Activated T-helper 1 cell treated with Interleukin-2 at 50 U/mL for 16 hours (primary cell): ENCODE measurements at places on chromosomes 12 and 14.

GRCh38 chr12:107704041-107704440, 18.4 kb downstream of the PWP1 start:
- no peak for DNase-seq

GRCh38 chr12:71442567-71442931, 3.0 kb downstream of the LGR5 start:
- DNase-seq = no peak

- no peak for DNase-seq
These were observed 9.7 kb downstream of the NFATC4 start for GRCh38 chr14:24377657-24378056.

DNA sequence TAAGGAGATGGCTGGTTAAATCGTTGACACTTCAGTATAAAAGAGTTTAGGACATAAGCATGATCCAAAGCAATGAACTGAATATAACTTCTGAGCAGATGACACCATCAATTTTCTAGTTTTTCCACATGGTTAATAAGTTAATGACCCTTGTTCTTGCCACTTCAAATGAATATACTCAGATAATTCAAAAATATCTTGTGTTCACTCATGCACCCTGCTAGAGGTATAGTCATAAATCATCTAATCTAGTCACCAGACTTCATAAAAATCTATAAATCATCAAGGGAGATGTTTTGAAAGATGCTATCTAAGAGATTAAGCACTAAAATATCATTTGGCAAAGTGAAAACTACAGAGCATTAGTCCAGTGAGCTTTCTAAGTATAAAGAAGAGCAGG, 131.9 kb downstream of the MDGA2 start:
- DNase-seq = no peak

DNA sequence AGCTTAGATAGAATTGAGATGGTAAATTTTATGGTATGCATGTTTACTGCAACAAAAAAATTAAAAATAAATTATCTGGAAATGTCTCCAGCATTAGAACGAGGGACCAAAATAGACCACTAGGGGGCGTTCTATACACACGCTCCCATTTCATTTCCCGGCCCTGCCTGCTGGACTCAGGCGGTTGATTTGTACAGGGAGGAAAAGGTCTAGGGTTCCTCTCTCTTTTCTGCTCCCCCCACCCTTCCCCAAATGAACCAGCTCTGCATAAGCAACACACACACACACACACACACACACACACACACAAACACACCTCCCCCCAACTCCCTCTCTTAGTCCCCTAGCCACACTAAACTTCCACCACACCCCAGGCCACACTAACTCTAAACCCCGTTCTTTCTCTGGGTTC, 7.8 kb upstream of the DTX1 start:
- peak; percentile 33 for DNase-seq

GRCh38 chr12:99914206-99914605, 70.5 kb downstream of the ANKS1B start:
- DNase-seq = no peak

GRCh38 chr12:32208355-32208754, 101.7 kb downstream of the BICD1 start:
- DNase-seq = no peak

GRCh38 chr14:98564006-98564405, 708.0 kb downstream of the BCL11B start:
- no peak for DNase-seq

DNA sequence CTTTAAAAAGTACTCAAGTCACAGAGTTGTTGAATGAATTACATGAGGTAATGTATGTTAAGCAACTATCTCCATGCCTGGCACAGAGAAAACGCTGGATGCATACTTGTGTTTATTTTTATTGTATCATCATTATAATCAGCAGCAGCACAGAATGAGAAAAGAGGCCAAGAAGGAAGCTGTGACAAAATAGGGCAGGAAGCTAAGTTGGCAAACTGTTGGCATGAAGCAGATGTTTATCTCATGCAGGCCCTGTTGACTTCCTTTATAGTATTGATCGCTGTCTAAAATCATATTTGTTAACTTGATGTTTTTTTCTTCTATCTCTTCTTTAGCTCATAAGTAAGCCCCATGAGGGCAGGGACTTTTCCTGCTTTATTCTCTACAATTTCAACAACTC, 466.6 kb downstream of the TRHDE start:
- no peak for DNase-seq

- DNase-seq = no peak
These were observed 193.5 kb upstream of the CNOT2 start for GRCh38 chr12:70049596-70050360.

GRCh38 chr12:90677552-90677951, 277.4 kb downstream of the CCER1 start:
- DNase-seq = no peak

- DNase-seq = no peak
These were observed 4.6 kb upstream of the SELPLG start for GRCh38 chr12:108638141-108638827.

GRCh38 chr12:110647631-110648040, 33.7 kb downstream of the TCTN1 start:
- DNase-seq = no peak

DNA sequence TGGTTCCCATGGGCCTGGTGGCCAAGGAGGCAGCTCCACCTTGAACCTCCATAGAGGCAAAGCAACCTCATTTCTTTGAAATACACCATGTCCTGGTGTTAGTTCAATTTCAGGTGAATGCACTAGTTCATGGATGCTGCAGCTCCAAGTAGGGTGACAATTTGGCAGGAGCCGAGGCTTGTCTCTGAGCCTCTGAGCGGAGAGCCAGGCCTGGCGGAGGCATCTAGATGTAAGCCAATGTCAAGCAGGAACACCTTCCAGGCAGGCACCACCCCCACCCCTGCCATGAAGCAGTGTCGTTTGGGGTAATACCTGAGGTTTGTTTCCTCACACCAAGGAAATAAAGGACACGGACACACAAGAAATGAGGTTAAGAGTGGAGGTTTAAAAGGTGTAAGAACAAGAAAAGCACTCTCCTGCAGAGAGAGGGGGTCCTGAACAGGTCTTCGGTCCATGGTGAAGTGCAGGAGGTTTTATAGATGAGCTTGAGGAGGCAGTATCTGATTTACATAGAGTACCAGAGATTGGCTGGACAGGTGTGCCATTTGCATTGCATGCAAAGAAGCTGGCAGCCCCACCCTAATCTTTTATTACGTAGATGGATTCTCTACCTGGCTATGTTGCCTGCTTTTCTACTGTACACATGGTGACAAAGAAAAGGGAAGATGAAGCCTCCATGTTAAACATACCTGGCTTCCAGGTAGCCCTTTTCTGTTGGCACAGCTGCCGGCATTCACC, 60.3 kb downstream of the RIN3 start:
- no peak for DNase-seq

GRCh38 chr12:92539110-92539749, 163.6 kb upstream of the PLEKHG7 start:
- no peak for DNase-seq

DNA sequence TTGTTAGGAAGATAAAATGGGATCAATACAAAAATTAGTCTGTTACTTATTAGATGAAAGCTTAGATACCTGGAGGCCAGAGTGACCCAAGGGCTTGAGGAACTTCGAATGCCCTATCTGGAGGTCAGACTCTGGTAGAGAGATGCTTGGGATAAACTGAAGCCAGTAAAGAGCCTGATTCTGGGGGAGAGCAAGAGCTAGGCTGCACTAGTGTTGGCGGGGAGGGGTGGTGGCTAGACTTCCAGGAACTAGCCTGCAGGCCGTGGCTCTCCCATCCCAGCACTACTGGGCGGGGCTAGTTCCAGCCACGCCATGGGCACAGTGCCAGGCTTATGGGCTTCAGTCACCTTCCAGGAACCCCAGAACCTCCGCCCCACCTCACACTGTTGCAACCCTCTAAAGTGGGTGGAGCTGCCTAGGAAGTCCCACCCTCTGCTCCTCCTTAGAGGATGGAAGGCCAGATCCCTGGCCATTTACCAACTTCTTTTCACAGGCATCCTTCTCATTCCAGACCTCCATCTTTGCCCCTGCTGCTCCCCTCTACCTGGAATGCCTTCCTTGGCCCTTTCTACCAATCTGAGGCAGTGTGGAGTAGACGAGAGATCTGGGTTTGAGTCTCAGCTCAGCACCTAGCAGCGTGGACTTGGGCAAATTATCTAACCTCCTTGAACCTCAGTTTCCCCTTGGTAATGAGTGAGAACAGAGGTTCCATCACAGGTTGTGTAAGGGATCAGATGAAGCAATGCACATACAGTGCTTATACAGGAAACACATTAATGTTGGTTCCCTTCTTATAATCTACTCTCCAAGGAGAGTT, 6.3 kb upstream of the NFE2 start:
- no peak for DNase-seq

DNA sequence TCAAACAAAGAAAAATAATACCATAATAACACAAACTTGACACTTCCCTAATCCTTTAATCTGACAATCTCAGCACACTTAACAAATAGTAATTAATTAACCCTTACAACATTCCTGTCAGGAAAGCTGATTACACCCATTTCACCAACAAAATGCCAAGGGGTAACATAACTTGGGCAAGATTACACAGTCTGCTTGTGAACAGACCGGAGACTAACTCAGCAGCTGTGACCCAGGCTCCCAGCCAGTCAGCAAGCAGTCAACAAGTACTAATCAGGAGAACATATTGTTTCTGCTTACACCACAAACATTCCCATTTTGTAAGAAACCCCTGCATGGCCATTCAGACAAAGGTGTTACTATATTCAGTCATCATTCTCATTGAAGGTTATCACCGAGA, 592.5 kb upstream of the FLRT2 start:
- DNase-seq = no peak

- DNase-seq = no peak
These were observed 15.6 kb downstream of the CNOT2 start for GRCh38 chr12:70258605-70259403.

DNA sequence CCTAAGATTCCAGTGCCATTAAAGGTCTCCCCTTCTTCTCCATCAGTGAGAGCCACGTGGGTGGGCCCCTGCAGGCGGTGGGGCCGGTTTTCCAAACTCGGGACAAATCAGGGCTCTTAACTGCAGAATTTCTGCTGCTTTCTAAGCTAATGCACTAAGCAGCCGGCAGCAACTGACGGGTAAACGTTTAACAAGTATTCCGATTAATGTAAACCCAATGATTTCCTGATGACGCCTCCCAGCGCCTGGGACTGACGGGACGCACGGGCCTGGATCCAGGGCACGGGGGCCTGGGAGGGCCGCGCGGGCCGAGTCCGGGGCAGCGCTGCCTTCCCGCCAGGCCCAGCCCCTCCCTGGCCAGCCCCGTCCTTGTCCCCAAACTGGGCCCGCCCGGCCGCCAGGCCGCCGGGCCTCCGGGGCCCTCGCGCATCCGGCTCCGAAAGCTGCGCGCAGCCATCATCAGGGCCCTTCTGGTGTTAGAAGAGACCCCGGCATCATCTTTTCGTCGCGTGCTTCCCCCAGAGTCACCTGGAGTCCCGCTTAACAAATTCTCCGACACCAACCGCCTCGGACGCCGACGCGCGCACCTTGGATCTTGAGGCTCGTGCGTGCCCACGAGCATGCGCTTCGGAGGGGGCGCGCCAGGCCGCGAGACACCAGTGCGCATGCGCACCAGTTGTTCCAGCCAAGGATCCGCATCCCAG, at the start of gene MLH3:
Gene MLH3, minus strand, starts transcription at position 616 of the 704 bp plus-strand sequence. CDS start 1,812 bp downstream, outside the sequence.
- DNase-seq = peak; percentile 67

GRCh38 chr12:119157528-119157927, 21.2 kb upstream of the HSPB8 start:
- no peak for DNase-seq

GRCh38 chr12:85836197-85837090, at the start of gene RASSF9:
RASSF9 (minus strand) TSS chr12:85836409; CDS start chr12:85836201, 208 bp downstream.
- DNase-seq = no peak

GRCh38 chr14:61482348-61483206, 161.2 kb downstream of the PRKCH start:
- no peak for DNase-seq

DNA sequence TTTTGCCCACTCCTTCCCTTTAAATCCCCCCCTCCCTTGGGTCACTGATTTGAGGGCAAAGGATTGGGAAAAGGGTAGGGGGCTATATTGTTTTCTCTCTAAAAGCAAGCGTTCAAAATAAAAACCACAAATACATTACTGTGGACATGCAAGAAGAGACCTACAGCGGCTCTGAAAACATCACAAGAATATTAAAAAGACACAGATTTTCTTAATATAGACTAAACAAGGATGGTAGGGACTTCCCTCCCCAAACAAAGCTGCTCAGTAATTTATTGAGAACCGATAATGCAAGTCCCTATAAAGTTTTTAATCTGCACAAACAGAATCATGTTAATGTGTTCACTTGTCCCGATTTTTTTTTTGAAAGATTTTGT, 12.9 kb downstream of the TBX3 start:
- no peak for DNase-seq

- DNase-seq = no peak
These were observed 32.4 kb downstream of the PITPNM2 start for GRCh38 chr12:123118497-123118896.

- DNase-seq = no peak
These were observed 179.7 kb upstream of the HIF1A start for GRCh38 chr14:61515436-61516117.

- no peak for DNase-seq
These were observed 15.7 kb upstream of the FBRSL1 start for GRCh38 chr12:132474237-132474741.

DNA sequence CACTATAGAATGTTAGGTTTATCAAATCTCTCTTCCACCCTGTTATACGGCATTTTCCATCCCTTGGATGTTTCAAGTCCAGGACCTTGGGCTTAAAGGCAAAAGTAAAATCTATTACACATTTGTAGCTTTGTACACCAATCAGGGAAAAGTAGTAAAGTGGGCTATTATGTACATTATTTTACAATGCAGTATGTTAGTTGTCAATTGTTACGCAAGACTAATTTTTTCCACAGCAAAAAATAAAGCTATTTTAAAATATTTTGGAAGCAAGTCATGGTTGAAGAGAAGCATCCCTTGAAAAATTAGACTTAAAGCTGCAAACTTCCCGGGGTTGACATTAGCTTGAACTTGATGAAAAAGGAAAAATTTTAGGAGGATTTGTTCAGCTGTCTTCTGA, 476.2 kb downstream of the DIO2 start:
- no peak for DNase-seq

DNA sequence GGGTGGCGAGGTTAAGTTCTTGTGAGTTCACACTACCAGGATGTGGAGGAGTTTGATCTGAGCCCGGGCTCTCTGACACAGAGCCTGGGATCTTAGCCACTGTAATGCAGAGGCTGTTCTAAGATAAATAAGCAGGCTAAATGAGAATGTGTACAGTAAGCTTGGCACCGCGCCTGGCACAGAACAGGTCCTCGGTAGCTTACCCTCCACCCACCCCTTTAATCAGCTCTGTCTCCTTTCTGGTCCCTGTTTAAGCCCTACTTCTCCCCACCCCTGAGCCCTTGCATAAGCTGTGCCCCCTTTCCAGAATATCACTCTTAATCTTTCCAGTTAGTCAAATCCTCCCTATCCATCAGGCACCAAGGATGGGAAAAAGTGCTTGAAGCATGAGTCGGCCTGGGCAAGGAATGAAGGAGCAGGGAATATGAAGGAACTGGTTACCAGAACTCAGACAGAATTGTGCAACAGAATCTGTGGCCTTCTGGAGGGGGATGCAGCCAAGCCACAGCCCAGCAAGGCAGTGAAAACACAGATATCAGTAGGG, 32.8 kb upstream of the CMKLR1 start:
- DNase-seq = no peak

- DNase-seq = no peak
These were observed 13.7 kb upstream of the FBXL14 start for GRCh38 chr12:1607940-1608712.
